T-helper 2 cell (primary cell): ENCODE measurements at places on chromosomes 11 and 22.

GRCh38 chr22:28106617-28107016 lies 187.6 kb upstream of the PITPNB start:
- no peak for DNase-seq

GRCh38 chr11:92154110-92154509 lies 70.5 kb upstream of the FAT3 start:
- no peak for DNase-seq

- DNase-seq, result no peak
Observed at GRCh38 chr22:45696227-45696626, 24.6 kb downstream of the ATXN10 start.

GRCh38 chr11:3010004-3010403 lies 17.9 kb upstream of the NAP1L4 start:
- DNase-seq, result no peak
